Stimulated activated CD4-positive, alpha-beta T cell treated with anti-CD3 and anti-CD28 coated beads, Interleukin-1b, Interleukin-23, amount 100 ng/mL, for 1 hour (primary cell): ENCODE measurements at places on chromosomes 12 and 14.
A peak's percentile ranks its signal among the peaks of the same experiment; 100 is the strongest.

DNA sequence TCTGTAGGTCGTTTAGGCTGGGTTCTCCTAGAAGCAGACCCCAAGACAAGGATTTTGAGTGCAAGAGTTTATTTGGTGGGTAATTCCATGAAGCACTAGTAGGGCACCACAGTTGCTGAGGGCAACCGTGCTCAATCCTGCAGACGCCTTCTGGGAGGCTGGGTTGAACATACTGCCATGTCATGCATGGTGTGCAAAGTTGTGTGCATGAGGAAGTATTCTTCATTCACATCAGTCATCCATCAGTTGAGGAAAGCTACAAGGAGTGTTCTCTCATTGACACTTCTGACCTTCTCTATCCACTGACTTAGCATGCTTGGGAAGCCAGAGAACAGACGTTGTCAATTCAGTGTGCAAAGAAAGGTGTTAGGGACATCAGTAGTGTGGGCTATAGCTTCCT is 179.2 kb downstream of the PTPN11 start:
- DNase-seq = no peak

DNA sequence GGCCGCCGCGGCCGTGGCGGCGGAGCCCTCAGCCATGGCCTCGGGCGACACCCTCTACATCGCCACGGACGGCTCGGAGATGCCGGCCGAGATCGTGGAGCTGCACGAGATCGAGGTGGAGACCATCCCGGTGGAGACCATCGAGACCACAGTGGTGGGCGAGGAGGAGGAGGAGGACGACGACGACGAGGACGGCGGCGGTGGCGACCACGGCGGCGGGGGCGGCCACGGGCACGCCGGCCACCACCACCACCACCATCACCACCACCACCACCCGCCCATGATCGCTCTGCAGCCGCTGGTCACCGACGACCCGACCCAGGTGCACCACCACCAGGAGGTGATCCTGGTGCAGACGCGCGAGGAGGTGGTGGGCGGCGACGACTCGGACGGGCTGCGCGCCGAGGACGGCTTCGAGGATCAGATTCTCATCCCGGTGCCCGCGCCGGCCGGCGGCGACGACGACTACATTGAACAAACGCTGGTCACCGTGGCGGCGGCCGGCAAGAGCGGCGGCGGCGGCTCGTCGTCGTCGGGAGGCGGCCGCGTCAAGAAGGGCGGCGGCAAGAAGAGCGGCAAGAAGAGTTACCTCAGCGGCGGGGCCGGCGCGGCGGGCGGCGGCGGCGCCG is 381 bp downstream of the YY1 start:
- no peak for DNase-seq

DNA sequence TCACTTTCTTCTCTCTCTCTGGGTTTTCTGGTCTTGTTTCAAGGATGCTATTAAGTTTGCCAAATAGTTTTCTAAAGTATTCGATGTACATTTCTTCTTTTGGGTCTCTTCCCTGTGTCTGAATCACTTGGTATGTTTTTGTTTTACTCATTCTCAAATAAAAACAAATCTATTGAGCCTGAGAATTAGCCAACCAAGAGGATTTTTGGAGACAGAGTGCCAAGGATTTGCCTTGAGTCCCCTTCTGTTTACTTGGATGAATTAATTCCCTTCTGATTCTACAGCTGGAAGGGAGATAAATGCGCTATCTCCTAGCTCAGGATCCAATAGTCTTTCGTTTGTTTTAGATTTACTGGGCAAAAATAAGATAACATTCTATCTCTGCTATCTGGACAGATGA is 255.5 kb downstream of the SYT10 start:
- no peak for DNase-seq

DNA sequence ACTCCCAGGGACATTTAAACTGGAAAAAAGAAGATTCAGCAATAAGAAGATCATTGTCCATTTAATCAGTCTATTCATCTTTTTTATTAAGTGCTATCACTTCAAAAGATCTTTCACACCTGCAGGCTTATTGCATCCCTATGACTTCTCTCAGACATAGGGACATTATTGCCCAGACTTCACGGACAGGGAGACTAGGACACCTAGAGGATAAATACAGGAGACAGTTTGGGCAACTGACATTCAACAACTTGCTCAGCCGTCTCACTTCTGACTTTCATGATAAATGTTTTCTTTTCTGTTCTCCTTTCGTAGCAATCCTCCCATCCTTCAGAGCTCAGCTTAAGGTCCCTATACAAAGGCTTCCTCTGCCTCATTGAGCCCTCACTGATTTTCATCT is 84.3 kb downstream of the TMEM30B start:
- DNase-seq = no peak

GRCh38 chr14:89140326-89140725 is 276.7 kb downstream of the FOXN3 start:
- no peak for DNase-seq

- DNase-seq = peak; percentile 46
Measured at GRCh38 chr14:37595809-37596621, 586 bp downstream of the TTC6 start.

- no peak for DNase-seq
Measured at GRCh38 chr12:45235087-45236025, 19.5 kb downstream of the ANO6 start.

DNA sequence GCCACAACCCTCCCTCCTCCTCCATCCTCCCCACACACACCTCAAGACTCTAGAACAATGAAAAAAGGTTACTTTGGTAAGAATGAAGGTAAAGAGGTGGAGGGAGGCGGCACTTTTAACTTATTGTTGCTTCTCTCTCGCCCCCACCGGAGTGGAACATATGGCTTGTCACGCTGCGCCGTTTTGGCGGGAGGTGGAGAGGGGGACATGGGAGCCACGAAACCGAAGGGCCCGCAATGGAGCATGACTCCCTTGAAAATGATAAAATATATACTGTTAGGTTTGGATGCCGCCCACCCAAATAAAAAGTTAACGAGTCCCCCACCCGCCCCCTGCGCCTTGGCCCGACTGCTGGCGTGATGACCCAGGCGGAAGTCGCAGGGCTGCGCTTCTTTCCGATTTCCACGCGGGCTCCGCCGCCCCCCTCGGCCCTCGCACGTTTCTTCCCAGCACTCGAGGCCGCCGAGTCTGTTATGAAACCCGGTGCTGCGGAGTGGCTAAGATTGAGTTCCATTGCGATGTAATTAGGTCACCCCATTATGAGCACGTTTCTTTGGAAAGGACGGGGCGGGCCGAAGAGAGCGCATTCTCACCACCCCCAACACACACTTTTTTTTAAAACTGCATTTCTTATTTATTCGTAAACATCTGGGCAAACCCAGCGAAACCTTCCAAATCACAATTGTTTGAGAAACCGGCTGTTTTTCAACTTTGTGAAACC is 1.4 kb upstream of the ZFP36L1 start:
- peak; percentile 59 for DNase-seq

DNA sequence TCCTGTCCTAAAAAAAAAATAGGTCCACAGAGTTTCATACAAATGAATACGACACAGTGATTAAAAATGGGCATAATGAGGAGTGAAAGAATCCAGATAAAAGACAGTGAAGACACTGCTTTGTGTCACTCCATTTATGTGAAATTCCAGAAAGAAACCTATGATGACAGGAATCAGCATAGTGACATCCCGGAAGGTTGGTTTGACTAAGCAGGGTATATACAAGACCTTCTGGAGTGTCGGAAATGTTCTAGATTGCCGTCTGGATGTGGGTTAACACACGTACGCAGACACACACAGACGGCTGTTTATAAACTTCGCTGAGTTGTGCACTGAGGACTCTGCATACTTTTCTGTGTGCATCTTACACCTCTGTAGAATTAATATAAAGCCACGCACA is 13.2 kb upstream of the CACNA2D4 start:
- DNase-seq = no peak

DNA sequence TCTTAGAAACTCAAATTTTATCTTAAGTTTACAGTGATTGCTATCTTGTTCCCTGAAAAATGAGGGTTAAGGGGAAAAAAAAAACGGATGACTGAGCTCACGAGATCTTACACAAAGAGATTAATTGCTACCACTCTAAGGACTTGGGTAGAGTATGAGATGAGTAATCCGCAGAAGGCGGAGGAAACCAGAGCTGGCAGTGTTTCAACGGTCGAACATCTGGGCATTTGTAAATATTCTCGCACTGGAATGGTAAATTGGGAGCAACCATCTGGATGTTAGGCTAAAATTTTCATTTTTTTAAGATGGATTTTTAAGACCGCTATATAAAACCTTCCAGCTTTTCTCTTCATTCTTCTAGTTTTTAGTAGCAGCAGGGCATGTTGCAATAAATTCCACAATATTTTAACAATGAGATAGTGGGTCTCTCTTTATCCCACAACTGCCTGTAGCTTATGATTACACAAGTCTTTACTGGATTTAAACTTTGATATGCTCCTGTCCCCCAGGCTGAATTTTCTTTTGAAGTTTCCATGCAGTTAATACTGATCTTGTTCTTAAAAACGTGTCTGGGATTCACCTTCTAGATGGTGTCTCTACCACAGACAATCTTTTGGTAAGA is 1324.1 kb downstream of the AACS start:
- no peak for DNase-seq

DNA sequence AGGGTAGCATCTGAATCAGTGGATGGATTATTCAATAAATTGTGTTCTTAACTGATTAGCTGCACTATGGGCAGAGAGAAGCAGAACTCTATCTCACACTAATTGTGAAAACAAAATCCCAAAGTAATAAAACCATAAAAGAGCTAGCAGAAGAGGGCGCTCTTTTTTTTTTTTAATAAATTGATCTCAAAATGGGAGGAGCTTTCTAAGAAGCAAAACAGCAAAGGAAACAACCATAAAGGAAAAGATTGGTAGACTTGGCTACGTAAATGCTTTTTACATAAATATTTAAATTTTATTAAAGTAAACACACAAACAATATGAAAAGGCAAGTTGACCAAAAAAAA is 1.5 kb upstream of the TM7SF3 start:
- no peak for DNase-seq

- DNase-seq = no peak
Measured at GRCh38 chr12:100698518-100698917, 96.1 kb upstream of the ANO4 start.

- no peak for DNase-seq
Measured at GRCh38 chr14:68691792-68692118, 101.1 kb downstream of the ZFP36L1 start.

- no peak for DNase-seq
Measured at GRCh38 chr14:101926085-101926484, 38.3 kb upstream of the DYNC1H1 start.

DNA sequence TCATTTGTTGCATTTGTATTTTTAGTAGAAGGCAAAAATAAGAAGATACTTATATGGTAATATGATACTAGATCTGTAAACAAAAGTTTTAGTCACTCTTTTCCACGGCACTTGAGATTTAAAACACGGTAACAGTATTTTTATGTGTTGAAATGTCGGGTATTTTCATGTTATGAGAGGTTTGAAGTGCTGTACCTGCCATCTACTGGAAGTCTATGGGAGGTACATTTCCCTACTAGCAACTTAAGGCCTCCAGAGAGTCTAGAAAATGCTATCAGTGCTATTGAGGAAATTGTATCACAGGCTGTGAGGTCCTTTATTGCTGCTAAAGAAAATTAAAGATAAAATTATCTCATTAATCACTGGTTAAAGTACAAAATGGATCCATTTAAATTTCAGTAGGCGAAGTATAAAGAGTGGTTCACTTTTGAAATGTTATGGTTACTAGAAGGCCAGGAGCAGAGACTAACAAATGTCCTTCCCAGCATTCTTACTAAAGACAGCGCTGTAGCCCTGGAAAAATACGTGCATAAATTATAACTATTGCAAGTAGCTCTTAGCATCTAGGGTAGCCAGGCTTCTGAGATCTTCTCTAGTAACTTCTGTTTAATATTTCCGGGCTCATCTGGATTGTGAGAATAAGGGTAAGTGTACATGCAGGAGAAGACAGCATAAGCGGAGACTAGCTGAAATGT is 77.6 kb upstream of the PRKD1 start:
- DNase-seq = no peak

GRCh38 chr14:85250414-85251189 is 279.3 kb upstream of the FLRT2 start:
- DNase-seq = no peak

DNA sequence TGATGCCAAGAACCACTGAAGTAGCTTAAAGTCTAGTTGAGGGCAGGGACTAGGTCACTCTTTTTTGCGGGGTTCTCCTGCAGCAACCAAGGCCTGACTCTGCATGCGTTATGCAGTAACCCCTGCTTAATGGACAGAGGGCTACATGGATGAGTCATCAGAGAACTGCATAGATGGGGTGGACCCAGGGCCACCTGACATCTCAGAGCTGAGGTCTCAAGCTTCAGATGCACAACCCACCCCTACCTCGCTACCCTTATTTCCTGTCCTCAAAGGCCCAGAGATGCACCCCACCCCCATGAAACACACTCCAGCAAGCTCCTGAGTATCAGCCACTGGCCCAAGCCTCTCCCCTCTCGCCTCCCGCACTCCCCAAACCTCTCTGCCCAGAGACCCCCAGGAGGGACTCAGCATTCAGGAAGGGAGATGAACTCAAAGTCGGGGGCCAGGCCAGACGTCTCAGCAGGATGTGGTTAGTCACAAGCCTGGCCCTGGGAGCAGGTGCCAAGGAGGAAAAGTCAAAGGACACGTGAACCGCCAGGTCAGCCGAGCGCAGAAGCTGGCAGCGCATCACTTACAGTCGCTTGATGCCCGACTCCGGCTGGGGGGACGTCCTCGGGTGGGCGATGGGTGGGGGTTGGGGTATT is 25.8 kb downstream of the SNRNP35 start:
- DNase-seq = no peak

DNA sequence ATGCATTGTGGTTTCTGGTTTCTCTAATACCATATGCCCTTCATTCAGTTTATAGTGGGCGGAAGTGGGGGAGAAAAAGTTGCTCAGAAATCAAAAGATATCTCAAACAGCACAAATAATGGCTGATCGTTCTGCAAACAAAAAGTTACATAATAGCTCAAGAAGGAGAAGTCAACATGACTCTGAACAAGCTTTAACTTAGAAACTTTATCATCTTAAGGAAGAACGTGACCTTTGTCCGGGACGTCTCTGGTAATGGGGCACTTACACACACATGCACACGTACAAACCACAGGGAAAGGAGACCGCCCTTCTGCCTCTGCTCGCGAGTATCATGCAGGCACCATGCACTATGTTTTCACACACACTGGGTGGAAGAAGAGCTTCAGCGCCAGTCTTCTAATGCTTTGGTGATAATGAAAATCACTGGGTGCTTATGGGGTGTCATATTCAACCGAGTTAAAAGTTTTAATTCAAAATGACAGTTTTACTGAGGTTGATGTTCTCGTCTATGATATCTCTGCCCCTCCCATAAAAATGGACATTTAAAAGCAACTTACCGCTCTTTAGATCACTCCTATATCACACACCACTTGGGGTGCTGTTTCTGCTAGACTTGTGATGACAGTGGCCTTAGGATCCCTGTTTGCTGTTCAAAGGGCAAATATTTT is 4.7 kb downstream of the FOS start:
- no peak for DNase-seq

GRCh38 chr12:95997911-95998510 is 1.9 kb upstream of the HAL start:
- DNase-seq = no peak

DNA sequence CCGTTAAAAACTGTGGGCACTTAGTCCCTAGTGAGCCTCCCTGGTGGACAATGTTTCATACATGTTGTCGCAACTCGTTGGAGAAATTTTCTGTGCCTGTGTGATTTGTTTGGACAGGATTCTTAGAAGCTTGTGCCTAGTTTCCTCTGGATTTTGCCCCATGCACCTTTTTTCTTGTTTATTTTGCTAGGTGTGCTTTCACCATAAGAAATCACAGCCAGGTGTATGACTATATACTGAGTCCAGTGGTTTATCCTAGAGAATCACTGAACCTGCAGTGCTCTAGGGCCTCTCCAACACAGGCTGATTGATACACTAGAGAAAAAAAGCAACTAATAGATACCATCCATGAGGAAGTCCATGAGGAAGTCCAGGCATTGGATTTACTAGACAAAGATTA is 33.1 kb upstream of the OASL start:
- DNase-seq = no peak
